GM19239 (cell line): ENCODE measurements at places on chromosomes 1 and 21.

DNA sequence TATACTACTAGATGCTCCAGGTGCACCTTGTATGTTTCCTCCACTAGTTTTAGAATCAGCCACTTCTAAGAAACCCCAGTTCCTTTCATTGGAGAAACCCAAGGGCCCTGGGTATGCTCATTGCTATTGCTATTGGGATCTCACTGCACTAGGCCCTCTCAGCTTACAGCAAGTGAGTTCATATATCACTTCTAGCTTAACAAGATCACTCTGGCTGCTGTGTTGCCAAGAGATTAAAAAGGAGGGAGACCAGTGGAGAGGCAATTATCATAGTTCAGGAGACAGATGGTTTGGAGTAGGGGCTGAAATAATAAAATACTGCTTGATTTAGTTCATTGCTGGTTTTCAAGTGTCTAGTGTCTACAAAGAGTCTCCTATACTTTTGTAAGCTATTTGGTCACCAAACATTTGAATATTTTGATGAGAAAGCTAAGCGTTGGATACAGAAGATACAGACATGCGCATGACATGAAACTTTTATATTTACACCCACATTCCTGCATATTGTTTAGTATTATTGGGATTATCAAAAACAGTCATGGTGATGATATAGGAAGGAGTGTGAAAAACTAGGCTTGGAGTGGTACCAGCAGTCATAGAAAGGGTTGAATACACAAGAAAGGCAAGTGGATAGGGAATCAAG lies 671.9 kb downstream of the ADGRL2 start:
- DNase-seq: no peak

DNA sequence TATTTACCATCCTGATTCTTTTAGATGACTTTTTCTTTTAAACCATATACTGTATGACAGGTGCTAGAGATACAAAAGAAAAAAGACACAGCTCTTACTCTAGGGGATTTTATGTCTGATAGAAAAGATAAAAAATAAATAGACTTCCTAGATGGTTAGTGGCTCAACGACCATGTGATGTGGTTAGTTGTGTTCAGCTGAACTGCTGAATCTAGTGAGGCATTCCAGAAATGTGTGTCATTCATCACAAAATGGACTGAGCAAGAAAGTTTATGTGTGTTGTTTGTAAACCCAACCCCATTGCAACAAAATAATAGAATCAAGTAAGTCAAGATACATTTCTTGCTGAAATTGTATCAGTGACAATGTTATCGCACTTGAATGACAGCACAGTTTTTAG lies 205.8 kb upstream of the LYPLAL1 start:
- DNase-seq: no peak

GRCh38 chr1:31102501-31102950 lies 37.0 kb upstream of the PUM1 start:
- DNase-seq: no peak

DNA sequence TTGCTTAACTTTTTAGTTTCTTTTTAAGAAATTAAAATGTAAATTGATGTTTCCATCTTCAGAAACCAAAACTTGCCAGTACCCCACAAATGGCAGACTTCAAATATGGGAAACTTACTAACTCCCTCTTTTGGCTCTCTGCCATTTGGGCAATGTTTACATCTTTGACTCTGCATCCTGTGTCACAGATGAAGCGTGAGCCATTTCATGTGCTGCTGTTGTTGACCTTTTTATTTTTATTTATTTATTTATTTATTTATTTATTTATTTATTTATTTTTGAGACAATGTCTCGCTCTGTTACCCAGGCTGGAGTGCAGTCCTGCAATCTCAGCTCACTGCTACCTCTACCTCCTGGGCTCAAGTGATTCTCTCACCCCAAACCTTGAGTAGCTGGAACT lies 16.0 kb upstream of the COG2 start:
- no peak for DNase-seq
